Cardiac muscle cell (in vitro differentiated cells and primary cell): ENCODE measurements at places on chromosomes 11 and 22.

DNA sequence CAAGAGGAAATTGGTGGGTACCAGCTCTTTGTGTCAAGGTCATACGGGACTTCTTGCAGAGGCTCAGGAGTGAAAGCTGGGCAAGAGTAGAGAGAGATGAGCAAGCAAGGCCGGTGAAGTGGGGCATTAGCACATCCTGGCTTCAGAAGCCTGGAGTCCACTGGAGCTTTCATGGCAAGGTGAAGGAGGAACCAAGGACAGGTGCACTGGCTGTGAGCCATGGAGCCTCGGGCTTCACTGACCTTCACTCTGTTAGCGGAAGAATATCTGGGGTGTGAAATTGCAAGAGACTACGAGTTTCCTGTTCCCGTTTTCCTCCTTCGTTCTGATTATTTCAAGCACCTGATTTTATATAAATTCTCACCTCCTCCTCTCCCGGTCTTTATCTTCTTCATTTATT lies 25.9 kb upstream of the ST14 start:
- DNase-seq = no peak
- H3K27me3 ChIP-seq = no peaks in the 10 kb centered on the region
- H3K27ac ChIP-seq = no peak overlapping the region
- no peak overlapping the region for H3K4me3 ChIP-seq
- H3K36me3 ChIP-seq = peaks cover 31% of the 10 kb centered on the region

DNA sequence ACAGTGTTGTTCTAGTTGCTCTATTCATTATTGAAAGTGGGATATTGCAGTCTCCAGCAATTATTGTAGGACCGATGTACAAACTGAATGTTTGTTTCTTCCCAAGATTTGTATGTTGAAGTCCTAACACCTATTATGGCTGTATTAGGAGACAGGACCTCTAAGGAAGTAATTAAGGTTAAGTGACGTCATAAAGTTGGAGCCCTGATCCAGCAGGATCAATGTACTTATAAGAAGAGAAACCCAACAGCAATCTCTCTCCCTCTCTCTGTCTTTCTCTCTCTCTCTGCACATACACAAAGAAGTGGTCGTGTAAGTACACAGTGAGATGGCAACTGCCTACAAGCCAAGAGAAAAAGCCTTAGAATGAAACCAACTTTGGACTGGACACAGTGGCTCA lies 16.1 kb upstream of the SLC35C1 start:
- no peaks in the 10 kb centered on the region for H3K4me1 ChIP-seq
- H3K36me3 ChIP-seq = no peaks in the 10 kb centered on the region
- peaks cover 6% of the 10 kb centered on the region for H3K27me3 ChIP-seq

- no peaks in the 10 kb centered on the region for H3K36me3 ChIP-seq
- no peaks in the 10 kb centered on the region for H3K27me3 ChIP-seq
Measured at GRCh38 chr11:117859061-117859460, 17.4 kb downstream of the FXYD6 start.

DNA sequence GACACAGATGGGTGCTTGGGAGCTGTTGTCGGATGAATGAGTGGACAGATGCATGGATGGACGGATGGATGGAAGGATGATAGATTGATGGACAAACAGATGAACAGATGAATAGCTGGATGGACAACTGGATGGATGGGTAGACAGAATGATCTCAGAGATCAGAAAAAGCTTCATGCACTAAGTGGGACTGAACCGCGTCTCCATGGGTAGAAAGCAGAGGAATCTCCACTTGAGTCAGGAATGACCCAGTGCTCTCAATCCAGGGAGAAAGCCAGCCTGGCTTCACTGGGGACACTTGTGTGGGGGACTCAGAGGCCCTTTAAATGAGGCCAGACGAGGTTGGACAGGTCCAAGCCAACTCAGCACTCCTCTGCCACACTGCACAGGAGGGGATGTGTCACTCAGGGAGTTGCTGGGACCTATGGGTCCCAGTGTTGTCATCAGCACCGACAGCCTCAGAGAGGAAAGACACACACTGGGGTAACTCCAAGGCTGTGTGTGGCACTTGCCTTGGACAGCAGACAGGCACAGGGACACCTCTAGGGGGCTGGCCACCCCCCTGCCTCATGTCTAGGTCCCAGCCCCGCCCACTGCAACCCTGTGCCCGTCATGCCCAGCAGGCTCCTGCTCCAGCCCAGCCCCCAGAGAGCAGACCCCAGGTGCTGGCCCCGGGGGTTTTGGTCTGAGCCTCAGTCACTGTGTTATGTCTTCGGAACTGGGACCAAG lies 5.6 kb downstream of the IGLL5 start:
- H3K4me1 ChIP-seq = no peaks in the 10 kb centered on the region
- no peaks in the 10 kb centered on the region for H3K36me3 ChIP-seq
- no peak overlapping the region for H3K4me3 ChIP-seq
- H3K27me3 ChIP-seq = no peaks in the 10 kb centered on the region

DNA sequence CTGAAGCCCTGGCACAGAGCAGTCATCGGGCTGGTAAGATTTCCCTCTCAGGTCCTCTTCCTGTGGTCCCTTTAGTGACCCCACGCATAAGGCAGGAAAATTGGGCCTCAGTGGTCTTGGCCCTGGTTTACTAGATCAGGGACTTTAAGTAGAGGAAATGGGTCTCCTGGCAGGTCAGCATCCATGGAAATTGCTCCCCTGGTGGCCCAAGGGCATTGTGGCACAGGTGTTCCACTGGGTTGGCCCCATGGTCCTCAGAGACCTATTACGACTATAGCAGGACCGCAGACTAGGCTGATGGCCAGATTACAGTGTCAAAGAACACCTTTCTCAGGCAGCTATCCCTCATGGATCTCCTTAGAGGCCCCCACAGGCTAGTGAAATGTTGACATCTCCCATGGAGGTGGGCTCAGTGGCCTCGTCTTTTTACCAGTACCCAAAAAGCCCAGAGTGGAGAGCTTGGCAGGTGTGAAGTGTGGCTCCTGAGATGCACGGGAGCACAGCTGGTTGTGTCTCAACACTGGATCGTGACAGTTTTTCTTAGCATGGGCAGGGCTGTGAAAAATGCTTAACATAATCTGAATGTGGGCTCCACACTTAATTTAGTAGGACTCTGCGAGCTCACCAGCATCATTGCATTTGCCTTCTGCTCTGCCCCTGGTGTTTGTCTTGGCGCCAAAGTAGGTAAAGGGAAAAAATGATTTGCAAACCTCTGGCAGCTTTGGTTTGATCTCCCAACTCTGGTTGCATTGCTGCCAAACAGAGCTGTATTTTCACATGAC lies 74.2 kb downstream of the ZBTB16 start:
- no peak overlapping the region for H3K27ac ChIP-seq
- H3K4me3 ChIP-seq = no peak overlapping the region
- H3K36me3 ChIP-seq = no peaks in the 10 kb centered on the region
- H3K4me1 ChIP-seq = peaks cover under 1% of the 10 kb centered on the region
- peaks cover 3% of the 10 kb centered on the region for H3K27me3 ChIP-seq
- DNase-seq = no peak

DNA sequence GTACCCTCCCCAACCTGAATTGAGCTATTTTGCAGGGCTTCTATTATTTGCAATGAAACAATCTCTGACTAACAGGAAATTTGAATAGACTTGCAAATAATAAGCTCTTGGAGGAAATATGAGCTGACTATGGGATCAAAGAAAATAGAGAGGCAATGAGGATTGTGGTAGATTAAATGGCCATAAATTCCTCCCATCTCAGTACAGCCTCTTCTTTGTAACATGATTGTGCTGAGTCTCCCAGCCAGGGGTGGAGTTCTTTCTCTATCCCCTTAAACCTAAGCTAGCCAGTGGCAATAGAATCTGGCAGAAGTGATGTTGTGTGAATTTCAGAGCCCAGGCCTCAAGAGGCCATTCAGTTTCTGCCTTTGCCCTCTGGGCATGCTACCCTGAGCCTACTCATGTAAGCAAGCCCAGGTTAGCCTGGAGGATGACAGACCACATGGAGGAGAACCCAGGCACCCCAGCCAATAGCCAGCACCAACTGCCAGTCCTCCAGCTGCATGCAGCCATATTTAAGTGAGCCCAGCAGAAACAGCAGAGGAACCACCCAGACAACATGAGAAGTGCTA lies 86.8 kb upstream of the TP53I11 start:
- H3K36me3 ChIP-seq = no peaks in the 10 kb centered on the region
- DNase-seq = no peak
- no peaks in the 10 kb centered on the region for H3K4me1 ChIP-seq
- no peak overlapping the region for H3K4me3 ChIP-seq
- no peak overlapping the region for H3K27ac ChIP-seq

DNA sequence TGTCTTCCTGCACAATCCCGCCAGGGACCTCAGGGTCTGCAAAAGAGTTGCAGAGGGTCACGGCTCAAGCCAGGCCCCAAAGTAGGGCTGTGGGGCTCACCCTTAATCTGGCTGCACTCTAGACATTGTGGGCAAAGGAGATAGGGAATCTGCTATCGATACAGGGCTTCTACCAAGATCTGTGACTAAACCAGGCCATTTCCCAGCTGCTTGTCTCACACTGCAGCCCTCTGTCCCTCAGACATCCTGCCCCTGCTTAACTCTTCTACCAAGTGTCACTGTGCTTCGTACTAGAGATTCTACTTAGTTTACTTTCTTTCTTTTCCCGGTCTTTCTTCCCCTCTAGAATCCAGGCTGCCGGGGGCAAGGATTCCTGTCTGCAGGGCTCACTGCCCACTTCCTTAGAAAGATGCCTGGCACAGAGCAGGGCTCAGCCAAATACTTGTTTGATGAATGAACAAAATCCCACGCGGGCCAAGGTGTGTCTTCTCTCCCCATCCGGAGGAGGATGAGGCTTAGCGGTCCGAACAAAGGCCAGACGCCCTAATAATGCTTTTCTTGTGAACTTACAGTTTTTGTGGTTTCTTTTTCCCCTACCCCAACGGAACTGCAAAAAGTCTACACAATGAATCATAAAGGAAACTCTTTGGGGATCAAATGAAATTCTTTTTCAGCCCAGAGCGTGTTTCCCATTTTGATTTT lies 61.3 kb upstream of the ANO1 start:
- H3K4me3 ChIP-seq = no peak overlapping the region
- H3K27me3 ChIP-seq = no peaks in the 10 kb centered on the region
- H3K27ac ChIP-seq = no peak overlapping the region
- no peaks in the 10 kb centered on the region for H3K4me1 ChIP-seq

GRCh38 chr11:67302571-67303131 lies 679 bp upstream of the SSH3 start:
- no peaks in the 10 kb centered on the region for H3K36me3 ChIP-seq
- peak overlapping the region; percentile 73 for H3K4me3 ChIP-seq
- H3K27ac ChIP-seq = no peak overlapping the region
- no peaks in the 10 kb centered on the region for H3K4me1 ChIP-seq

- no peaks in the 10 kb centered on the region for H3K36me3 ChIP-seq
- H3K27me3 ChIP-seq = no peaks in the 10 kb centered on the region
- no peaks in the 10 kb centered on the region for H3K4me1 ChIP-seq
- no peak overlapping the region for H3K4me3 ChIP-seq
Measured at GRCh38 chr11:69213316-69213715, 57.6 kb downstream of the SMIM38 start.
